Left lobe of liver (tissue), 2 donors: ENCODE measurements at places on chromosomes 12 and 14.

- DNase-seq, result no peak
Observed at GRCh38 chr14:76880449-76880848, 54.2 kb downstream of the LRRC74A start.

GRCh38 chr14:75769047-75769685 is 108.1 kb downstream of the TTLL5 start:
- no peak for DNase-seq

GRCh38 chr12:72230589-72230988 is 41.6 kb upstream of the TRHDE start:
- no peak for DNase-seq

DNA sequence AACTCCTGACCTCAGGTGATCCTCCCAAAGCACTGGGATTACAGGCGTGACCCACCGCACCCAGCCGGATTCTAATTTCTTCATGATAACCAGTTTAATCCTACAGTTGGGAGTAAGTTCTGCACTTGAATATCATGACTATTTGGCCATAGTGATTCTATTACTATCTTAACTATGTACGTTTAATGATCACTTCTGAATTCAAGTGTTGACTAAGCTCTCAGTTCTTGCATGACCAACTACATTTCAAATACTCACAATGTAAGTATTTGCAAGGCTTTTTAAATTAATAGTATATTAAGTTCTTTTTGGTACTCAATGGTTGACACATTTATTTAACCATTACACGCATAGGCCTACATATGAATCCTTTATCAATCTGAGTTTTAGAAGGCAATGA is 17.4 kb upstream of the VPS33A start:
- DNase-seq, result no peak

- DNase-seq, result no peak
Observed at GRCh38 chr12:70002097-70002911, 177.3 kb downstream of the MYRFL start.

DNA sequence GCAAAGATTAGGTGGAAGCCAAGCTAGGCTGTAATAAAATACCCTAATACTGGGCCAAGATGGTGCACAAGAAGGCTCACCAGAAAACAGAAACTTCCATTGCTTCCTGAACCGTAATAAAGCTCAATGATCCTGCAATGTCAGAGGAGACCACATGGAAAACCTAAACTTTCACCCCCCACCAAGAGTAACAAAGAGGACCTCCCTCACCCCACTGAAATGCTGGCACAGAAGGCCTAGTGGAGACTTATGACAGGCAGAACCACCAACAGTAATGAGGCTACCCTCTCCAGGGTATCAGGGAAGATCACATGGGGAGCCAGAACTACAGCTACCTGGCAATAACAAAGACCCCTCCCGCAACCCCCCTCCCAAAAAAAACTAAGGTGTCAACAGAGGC is 43.1 kb downstream of the CEP83 start:
- DNase-seq, result no peak

DNA sequence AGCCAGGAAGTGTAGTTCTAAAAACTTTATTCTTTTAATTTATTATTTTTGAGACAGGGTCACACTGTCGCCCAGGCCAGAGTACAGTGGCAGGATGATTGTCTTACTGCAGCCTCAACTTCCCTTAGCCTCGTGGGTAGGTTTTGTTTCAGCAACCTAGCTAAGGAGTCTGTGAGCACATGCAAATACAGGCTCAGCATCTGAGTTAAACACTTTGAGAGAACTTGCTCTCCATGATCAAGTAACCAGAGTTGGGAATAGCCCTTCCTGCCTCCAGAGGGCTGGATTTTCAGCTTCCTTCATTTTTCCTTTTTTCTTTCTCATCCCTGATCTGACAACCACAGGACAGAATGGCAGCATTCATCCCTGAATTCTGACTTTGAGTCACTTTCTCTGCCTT is 871.3 kb downstream of the GALC start:
- DNase-seq, result no peak

GRCh38 chr14:89178800-89179535 is 238.1 kb downstream of the FOXN3 start:
- DNase-seq, result no peak

DNA sequence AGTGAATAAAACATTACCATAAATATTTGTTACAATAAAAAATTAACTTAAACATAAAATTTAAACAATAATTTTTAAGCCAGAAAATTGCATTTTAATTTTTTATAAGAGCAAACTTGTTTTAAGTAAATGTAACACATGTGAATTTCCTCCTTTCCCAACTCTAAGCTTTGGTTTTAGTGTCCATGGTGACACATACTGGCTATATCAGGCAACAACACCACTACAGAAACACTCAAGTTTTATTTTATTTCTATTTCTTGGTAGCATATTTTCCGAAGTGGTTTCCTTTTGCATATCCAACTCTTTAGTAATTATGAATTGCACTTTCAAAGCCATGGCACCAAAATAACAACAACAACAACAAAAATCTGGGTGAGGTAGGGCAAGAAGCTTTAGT is 2.2 kb downstream of the NELL2 start:
- no peak for DNase-seq

- DNase-seq, result no peak
Observed at GRCh38 chr12:129776977-129777667, 126.7 kb downstream of the TMEM132D start.

- no peak for DNase-seq
Observed at GRCh38 chr14:103007555-103007954, 49.8 kb downstream of the CDC42BPB start.

DNA sequence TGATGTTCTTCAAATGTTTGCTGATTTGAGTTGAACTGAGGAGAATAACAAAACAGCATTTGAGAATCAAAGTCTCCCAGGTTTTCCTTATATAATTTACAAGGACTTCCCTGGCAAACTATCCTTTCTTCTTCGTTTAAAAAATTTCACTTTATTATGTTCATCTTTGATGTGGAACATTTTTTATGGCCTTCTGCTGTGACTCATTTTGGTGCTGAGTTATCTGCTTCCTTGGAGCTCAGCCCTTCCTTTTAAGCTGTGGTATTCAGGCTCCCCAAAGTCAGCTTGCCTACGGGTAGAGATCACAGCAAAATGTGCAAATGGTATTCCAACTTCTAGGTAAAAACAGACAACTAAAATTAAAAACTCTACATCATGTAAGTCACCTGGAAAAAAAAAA is 1.4 kb upstream of the ANO4 start:
- DNase-seq, result no peak

DNA sequence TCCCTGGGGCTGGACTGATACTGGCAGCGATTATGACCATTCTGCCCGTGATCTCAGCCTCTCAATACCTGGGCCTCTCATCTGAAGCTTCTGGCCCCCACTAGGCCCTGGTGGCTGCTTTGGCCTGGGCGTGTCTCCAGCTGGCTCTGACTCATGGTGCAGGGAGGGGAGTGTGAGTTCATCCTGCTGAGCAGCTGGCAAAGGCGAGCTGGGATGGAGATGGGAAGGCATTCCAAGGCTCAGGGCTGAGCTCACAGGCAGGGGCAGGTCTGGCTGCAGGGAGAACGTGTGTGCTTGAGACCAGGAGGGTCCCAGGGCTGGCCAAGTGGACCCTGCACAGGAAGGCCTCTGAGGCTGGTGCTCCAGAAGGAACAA is 221.8 kb downstream of the TMEM121 start:
- DNase-seq, result no peak

- no peak for DNase-seq
Observed at GRCh38 chr12:124303579-124304313, 8.9 kb downstream of the RFLNA start.

- DNase-seq, result no peak
Observed at GRCh38 chr12:74539261-74539660, 1.6 kb downstream of the ATXN7L3B start.

DNA sequence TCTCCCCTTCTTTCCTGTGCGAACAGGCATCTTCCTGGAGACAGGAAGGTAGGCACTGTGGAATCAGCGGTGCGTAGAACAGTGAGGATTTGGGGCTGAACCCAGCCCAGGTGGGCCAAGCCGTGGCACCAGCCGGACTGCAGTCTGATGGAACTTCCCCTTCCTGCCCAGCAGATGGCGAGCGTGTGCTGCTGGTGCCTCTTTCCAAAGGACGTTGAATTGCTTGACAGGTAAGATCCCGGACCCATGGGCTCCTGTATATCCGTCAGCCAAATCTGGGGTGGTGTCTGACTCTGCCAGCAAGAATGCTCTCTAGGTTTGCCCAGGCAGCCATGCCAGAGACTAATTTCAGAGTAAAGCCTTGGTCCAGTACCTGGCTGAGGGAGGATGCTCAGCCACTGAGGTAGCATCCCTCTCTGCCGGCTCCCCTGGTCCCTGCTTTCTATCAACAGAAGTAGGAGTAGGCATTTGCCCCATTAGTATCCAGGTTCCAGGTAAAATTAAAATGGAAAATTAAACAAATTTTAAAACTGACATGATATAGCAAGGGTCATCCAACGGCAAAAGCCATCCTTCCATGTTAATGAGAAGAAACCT is 21.1 kb upstream of the KCNA5 start:
- no peak for DNase-seq

- no peak for DNase-seq
Observed at GRCh38 chr14:41360126-41360525, 246.6 kb upstream of the LRFN5 start.

- DNase-seq, result no peak
Observed at GRCh38 chr14:103194256-103195045, 71.2 kb downstream of the TNFAIP2 start.

DNA sequence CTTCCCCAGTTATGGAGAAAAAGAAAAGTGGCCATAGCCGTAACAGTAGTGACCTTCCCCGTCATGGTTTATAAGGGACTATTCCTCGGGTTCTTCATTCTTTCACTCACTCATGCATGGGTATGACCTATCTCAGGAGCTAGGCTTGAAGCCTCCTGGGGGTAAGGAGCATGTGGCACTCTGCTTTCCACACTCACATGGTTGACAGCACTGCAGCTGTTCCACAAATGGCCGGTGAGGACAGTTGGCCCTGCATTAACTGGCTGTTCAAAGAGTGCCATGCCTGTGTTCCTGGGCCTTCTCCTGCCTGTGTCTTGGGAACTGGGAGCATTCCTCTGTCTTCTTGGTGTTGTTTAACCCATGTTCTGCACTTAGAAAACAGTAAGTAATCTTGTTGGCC is 66.2 kb upstream of the PNMA1 start:
- no peak for DNase-seq

- DNase-seq, result no peak
Observed at GRCh38 chr14:20294636-20295035, 11.1 kb downstream of the TTC5 start.
